ENCODE measurements at places on chromosomes 7 and 10.
A peak's percentile ranks its signal among the peaks of the same experiment; 100 is the strongest.

DNA sequence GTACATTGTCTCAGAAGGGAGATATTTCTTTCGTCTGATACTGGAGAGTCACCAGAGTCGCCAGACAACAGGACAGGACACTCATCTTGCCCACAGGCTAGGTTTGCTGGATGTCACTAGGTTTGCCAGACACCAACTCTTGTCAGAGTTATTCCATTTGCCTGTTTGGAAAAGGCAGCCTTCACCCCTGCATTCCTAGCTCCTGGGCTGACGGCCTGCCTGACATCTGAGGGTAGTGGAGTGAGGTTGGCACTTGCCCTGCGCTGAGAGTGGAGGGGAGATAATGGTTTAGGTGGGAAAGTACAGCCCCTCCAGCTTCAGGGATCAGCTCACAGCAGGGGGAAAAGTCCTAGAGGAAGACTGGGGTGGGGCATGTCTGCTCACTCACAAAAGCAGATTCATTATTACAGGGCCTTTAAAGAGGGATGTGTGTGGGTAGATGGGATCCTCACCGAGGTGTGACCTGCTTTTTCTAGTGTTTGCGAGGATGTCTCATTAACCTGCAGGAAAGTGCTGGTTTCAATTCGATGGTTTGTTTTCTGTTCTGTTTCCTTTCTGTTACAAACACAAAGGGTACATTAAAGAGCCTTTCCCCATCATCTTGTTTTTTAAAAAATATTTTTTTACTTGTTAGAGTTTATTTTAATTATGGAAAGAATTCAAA lies 79.3 kb upstream of the TNS3 start:
- DNase-seq: no peak

GRCh38 chr10:110265573-110266193 lies 39.0 kb downstream of the SMNDC1 start:
- no peak for DNase-seq

- no peak for DNase-seq
These were observed 170.4 kb downstream of the ARID5B start for GRCh38 chr10:62071846-62072281.

GRCh38 chr10:69662173-69662877 lies 32.3 kb downstream of the FAM241B start:
- no peak for DNase-seq

GRCh38 chr7:157475601-157476000 lies 138.8 kb downstream of the DNAJB6 start:
- no peak for DNase-seq

DNA sequence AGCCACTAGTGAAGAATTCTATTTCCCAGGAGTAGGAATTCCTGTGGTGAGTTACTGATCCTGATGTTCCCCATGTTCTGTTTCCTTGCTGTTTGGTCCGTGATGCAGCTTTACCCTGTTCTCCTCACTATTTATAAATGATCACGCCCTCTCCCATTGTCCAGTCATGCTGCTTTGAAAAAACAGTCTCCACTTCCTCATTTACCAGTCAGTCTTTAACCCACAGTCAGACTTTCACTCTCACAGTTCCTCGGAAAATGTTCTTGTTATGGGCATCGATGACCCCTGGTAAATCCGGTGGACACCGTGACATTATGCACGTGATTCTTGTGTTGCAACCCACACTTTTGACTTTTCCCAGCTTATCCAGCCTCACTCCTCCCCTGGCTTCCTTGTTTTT lies 14.4 kb downstream of the SCIN start:
- DNase-seq: peak; percentile 84

DNA sequence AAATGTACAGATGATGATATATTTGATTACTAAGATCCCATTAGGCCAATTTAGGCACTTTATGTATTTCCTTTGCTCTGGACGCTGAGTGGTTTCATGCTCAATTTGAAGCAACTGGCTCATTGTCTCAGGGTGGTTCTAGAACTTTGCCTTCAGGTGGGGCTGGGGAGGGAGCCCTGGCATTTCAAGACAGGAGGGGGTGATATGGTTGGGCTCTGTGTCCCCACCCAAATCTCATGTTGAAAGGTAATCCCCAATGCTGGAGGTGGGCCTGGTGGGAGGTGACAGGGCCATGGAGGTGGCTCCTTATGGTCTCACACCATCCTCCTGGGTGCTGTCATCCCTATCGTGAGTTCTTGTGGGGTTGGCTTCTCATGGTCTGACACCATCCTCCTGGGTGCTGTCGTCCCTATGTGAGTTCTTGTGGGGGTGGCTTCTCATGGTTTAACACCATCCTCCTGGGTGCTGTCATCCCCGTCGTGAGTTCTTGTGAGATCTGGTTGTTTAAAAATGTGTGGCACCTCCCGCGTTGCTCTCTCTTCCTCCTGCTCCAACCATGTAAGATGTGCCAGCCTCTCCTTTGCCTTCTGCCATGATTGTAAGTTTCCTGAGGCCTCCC lies 151.5 kb upstream of the KLF6 start:
- DNase-seq: no peak

- DNase-seq: no peak
These were observed 203.1 kb downstream of the TFEC start for GRCh38 chr7:115827305-115828045.

DNA sequence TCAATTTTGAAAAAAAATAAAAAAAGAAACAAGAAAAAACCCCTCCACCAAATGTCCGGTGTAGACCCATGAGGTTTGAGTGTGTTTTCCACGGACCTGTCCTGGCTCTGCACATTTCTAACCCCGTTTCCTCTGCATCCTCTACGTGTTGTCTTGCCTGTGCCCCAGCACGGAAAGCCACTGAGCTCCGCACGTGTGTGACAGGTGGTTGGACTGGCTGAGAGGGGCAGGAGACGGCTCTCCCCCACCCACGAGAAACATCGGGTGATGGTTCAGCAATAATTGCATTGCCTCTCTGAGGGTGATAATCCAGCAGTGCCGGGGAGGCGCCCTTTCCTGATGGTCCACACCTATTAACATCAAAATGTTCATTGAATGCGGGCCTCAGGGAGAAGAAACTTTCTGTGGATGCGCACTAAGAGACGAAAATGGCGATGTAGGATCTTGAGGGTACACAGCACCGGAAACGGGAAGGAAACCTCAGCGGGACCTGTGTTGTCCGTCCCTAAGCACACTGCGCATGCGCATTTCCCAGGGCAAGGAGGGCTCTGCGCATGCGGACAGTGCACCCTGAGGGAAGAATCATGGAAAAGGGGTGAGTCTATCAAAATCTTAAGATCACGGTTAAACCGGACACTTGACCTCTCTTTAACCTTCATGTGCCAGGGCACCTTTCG lies 470.1 kb upstream of the ADARB2 start:
- no peak for DNase-seq

GRCh38 chr7:151013733-151014497 lies 10.4 kb downstream of the ATG9B start:
- DNase-seq: peak; percentile 98

GRCh38 chr10:37496061-37496460 lies 361.3 kb downstream of the ZNF248 start:
- no peak for DNase-seq

- peak; percentile 60 for DNase-seq
These were observed 33.7 kb downstream of the CFAP58 start for GRCh38 chr10:104387130-104387888.

GRCh38 chr7:6338551-6339274 lies 66.3 kb upstream of the CYTH3 start:
- no peak for DNase-seq

GRCh38 chr10:28939281-28940157 lies 262.2 kb downstream of the BAMBI start:
- DNase-seq: no peak

GRCh38 chr10:62853710-62854109 lies 37.5 kb upstream of the EGR2 start:
- DNase-seq: peak; percentile 86

- no peak for DNase-seq
These were observed 50.4 kb upstream of the FAM3C start for GRCh38 chr7:121446526-121446925.

DNA sequence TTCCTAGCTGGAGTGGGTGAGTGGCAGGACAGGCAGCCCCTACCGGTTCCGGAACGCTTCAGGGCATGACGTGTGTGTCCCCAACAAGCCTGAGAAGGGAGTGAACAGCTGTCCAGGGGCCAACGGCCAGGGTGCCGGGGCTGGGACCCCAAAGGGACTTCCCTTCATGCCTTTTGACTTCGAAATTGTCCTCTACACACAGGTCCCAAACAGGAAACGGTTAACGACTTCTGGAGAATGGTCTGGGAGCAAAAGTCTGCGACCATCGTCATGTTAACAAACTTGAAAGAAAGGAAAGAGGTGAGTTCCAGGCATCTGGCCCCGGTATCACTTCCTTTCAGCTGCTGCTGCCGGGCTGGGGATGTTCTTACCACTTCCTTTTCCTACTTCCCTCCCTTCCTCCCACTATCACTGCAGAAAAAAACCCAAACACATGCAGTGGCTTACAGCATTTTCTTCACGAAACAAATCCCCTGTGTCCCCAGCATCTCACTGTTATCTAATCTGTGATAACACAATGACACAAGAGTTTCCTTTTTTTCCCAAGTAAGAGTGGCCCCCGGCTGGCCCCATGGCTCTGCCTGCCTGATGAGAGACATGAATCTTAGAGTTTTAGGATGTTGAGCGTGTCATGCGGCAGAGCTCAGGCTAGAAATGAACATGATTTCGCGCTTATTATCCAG lies 63.2 kb downstream of the MKI67 start:
- DNase-seq: peak; percentile 79

- no peak for DNase-seq
These were observed 56.1 kb upstream of the ELN start for GRCh38 chr7:73971704-73972341.

GRCh38 chr10:26389533-26389932 lies 48.6 kb upstream of the APBB1IP start:
- no peak for DNase-seq

GRCh38 chr7:23098460-23098859 lies 7.1 kb upstream of the KLHL7 start:
- DNase-seq: no peak

DNA sequence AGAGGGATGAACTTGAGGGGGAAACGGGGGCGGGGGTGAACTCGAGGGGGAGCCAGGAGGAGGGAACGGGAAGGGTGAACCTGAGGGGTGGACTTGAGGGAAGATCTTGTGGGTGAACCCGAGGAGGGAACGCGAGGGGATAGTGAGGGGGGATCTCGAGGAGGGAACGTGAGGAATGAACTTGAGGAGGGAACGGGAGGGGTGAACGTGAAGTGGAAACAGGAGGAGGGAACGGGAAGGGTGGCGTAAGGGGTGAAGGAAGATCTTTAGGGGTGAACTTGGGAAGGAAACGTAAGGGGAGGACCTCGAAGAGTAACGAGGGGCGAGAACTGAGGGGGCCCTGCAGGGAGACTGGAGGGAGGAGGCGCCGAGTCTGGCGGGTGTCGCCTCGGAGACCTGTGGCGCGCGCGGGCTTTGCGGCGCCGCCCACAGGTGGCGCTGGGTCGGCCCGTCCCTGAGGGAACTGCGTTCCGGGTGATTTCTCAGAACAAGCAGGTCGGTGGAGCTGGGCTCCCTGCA lies 651 bp downstream of the MYO3A start:
- DNase-seq: peak; percentile 55

Measured in common myeloid progenitor, CD34-positive (primary cell).